Activated naive CD8-positive, alpha-beta T cell treated with anti-CD3 and anti-CD28 coated beads for 36 hours (primary cell): ENCODE measurements at places on chromosomes 5 and 9.

DNA sequence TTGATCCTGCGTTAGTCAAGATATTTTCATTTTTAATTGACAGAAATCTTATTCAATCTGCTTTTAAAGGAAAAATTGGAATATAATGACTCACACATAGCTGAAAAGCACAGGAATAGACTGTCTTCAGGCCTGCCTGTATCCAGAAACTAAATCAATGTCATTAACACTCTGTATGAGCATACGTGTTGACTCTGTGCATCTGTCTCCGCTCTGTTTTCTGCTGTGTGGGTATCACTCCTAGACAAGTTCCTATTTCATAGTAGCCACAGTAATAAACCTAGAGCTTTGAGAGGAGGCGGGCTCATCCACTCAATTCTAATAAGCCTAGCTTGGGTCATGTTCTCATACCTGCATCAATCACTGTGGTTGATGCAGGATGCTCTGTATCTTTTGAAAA, 267.6 kb downstream of the KCTD16 start:
- peaks cover 2% of the 10 kb centered on the region for H3K36me3 ChIP-seq
- no peak for DNase-seq
- H3K4me3 ChIP-seq = no peak overlapping the region
- H3K27me3 ChIP-seq = no peaks in the 10 kb centered on the region
- no peaks in the 10 kb centered on the region for H3K4me1 ChIP-seq

GRCh38 chr5:32069396-32069795, 104.7 kb downstream of the GOLPH3 start:
- H3K27ac ChIP-seq = no peak overlapping the region
- peaks cover 3% of the 10 kb centered on the region for H3K4me1 ChIP-seq
- no peak overlapping the region for H3K4me3 ChIP-seq
- DNase-seq = no peak
- H3K36me3 ChIP-seq = no peaks in the 10 kb centered on the region

GRCh38 chr5:93257616-93258015, 323.4 kb downstream of the NR2F1-AS1 start:
- H3K36me3 ChIP-seq = no peaks in the 10 kb centered on the region
- H3K27me3 ChIP-seq = peaks cover 4% of the 10 kb centered on the region
- DNase-seq = no peak
- no peaks in the 10 kb centered on the region for H3K4me1 ChIP-seq

DNA sequence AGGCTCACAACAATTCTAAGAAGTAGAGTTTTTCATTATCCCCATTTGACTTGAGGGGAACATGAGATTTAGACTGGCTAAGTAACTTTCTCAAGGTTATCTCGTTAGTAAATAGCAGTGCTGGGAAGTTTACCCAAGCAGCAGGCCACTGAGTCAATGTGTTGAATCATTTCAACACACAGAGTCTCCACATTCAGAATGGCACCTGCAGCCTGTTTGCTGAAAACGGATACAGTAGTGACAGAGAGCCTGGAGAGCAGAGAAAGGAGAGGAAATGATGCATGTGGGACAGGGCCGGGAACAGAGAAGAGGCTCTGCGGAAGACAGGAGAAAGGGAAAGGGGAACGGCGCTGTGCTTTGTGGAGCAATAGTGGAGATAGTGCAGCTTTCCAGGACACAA, 33.5 kb upstream of the ZSWIM6 start:
- no peaks in the 10 kb centered on the region for H3K27me3 ChIP-seq
- H3K27ac ChIP-seq = no peak overlapping the region
- H3K4me1 ChIP-seq = peaks cover 6% of the 10 kb centered on the region
- DNase-seq = no peak
- no peak overlapping the region for H3K4me3 ChIP-seq
- no peaks in the 10 kb centered on the region for H3K36me3 ChIP-seq

- peaks cover 2% of the 10 kb centered on the region for H3K4me1 ChIP-seq
- no peak overlapping the region for H3K4me3 ChIP-seq
- no peak overlapping the region for H3K27ac ChIP-seq
- no peaks in the 10 kb centered on the region for H3K27me3 ChIP-seq
- H3K36me3 ChIP-seq = no peaks in the 10 kb centered on the region
Observed at GRCh38 chr5:170405817-170406216, 16.6 kb upstream of the KCNMB1 start.

GRCh38 chr5:116305899-116306298, 221.1 kb downstream of the COMMD10 start:
- H3K4me1 ChIP-seq = no peaks in the 10 kb centered on the region
- DNase-seq = no peak
- H3K4me3 ChIP-seq = no peak overlapping the region
- peaks cover 83% of the 10 kb centered on the region for H3K36me3 ChIP-seq
- H3K27ac ChIP-seq = no peak overlapping the region

DNA sequence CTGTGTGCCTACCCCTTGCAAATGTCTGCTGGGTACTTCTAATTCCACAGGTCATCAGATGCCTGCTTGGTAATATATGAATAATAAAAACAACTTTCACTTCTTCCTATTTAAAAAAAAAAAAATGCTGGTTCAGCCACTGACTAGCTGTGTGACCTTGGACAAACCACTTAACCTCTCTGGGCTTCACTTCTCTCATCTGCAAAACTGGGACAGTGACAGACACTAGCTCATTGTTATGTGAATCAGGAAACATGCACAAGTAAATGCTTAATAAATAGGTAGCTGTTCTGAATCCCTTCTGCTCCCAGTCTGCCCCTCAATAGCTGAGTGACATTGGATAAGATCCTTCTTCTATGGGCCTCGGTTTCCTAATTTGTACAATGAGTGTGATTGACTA, 62.6 kb upstream of the HAND1 start:
- H3K4me3 ChIP-seq = no peak overlapping the region
- H3K36me3 ChIP-seq = no peaks in the 10 kb centered on the region
- H3K4me1 ChIP-seq = no peaks in the 10 kb centered on the region
- no peak for DNase-seq
